Activated CD8-positive, alpha-beta memory T cell treated with anti-CD3 and anti-CD28 coated beads for 1 hour (primary cell): ENCODE measurements at places on chromosomes 3 and 15.

- no peak for DNase-seq
Measured at GRCh38 chr15:35535365-35535916, 10.5 kb downstream of the DPH6 start.

DNA sequence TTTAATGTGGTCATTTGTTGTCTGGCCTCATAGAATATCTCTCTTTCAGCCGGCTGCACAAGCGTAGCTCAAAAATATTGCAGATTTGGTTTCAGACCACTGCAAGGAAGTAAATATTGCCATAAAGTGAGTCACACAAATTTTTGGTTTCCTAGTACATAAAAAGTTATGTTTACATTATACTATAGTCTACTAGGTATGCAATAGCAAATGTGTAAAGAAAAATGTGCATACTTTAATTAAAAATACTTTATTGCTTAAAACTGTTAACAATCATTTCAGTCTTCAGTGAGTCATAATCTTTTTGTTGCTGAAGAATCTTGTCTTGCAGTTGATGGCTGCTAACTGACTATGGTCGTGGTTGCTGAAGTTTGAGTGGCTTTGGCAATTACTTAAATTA lies 425.1 kb upstream of the ROBO1 start:
- DNase-seq: no peak

DNA sequence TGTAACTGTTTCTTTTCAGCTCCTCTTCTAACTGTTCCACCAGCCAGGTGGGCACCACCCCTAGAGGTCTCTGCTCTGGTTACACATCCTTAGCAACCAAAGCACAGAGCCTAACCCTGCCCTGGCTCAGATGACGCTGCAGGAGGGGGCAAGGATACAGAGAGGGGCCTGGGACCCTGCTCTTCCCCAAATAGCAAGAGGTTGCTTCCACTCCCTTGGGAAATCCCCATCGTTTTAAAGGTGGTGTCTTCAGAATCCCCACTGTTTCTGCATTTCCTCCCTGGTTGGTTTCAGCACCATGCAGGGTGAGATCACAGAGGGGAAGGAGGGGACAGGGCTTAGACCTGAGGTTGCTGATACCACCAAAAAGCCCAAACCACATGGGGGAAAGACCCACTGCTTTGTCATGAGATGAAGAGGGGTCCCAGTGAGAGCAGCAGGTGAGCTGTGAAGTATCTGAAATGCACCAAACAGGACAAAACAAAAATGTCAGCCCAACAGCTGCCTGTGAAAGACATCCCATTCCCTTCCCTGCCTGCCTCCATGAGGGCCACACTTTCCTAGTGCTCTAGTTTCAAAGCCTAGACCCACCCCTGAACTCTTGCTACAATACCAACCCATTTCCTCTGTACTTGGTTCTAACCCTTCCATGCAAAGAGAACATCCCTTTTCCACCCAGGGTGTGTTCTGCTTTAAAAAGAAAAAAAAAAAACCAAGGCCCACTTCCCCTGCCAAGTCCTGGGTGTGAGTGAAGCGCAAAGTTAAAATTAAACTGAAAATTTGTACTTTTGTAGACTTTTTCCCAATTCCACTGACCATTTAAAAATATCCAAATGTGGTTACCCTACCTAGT lies 29.0 kb downstream of the ANP32A start:
- DNase-seq: peak; percentile 34

GRCh38 chr3:23806534-23807423 lies 1.0 kb downstream of the UBE2E1 start:
- no peak for DNase-seq

- no peak for DNase-seq
Measured at GRCh38 chr3:161422171-161422700, 50.9 kb upstream of the SPTSSB start.

- no peak for DNase-seq
Measured at GRCh38 chr15:84699538-84700191, 16.3 kb downstream of the SEC11A start.

GRCh38 chr3:53160660-53161449 lies at the start of gene PRKCD:
PRKCD (plus strand) TSS chr3:53161209; CDS start chr3:53178423, 17,214 bp downstream.
- DNase-seq: peak; percentile 76

- DNase-seq: no peak
Measured at GRCh38 chr3:41125258-41125657, 74.0 kb upstream of the CTNNB1 start.

DNA sequence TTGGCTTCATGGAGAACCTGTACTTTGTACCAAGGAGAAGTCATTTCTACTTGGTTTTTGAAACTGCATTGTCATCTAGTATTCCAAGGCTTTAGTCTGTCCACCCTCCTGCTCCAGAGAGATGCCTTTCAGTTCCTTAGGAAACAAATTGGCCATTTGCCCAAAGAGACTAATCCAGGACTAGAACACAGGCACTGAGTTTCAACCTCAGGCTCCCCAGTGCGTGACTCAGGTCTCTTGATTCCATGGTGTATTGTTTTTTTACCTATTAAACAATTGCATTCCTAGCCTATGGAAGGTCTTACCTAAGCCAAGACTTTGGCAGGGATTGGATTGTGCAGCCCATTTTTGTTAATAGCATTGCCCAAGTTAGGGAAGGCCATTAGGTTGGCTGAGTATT lies 214.8 kb upstream of the CTDSPL start:
- DNase-seq: no peak

DNA sequence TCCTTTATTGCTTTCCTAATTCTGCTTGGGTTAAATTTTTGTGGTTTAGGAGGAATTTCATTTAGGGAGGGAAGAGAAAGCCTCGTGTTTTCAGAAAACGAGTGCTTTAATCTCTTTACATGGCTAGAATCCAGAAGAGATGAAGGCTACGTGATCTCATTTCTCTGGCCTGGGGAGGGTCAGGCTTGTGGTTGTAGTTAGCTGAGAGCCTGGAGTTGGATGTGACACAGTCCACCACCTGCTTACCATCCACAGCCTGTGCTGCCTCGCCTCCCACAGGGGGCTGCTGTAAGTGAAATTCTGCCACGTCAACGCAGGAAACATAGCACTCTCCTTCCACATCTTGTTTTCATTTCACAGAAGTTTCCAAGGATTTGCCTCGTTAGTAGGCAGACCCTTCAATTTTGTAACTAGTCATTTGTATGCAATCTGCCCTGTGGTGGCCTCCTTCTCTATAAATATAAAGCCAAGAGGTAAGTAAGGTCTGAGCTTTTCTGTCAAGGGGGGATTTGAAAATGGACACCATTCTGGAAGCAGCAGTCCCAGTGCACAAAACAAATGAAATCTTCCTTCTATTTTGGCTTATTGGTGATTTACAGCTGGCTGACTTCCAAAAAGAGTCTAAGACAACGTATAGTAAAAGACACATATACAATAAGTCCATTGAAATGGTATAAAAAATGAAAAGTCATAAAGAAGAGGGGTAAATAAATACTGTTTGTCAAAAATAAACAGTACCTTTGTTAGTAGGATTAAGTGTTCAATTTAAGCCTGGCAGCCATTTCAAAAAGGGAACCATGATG lies 3.4 kb downstream of the GXYLT2 start:
- no peak for DNase-seq

- no peak for DNase-seq
Measured at GRCh38 chr3:129161860-129162271, 1.0 kb upstream of the ISY1 start.

DNA sequence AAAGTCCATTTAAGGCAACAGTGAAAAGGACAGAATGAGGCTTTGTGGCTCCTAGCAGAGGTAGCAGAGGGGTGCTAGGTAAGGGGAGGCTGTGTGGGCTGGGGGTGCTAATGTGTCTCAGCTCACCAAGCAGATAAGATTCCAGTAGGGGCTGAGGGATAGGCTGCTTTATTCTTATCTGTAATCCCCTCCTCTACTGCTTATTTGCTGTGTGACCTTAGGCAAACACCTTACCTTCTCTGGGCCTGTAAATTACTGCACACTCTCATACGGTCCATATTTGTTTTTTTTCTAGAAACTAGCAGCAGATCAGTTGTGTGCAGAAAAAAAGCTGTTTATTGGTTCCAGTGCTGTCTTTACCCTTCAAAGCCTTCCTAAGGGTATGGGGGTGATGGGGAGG lies 52.8 kb downstream of the SMAD6 start:
- DNase-seq: no peak

- DNase-seq: no peak
Measured at GRCh38 chr15:26438718-26439117, 334.1 kb downstream of the GABRB3 start.

- no peak for DNase-seq
Measured at GRCh38 chr3:194247350-194247740, 103.8 kb downstream of the CPN2 start.

- DNase-seq: no peak
Measured at GRCh38 chr3:99768808-99769501, 48.7 kb upstream of the CMSS1 start.

DNA sequence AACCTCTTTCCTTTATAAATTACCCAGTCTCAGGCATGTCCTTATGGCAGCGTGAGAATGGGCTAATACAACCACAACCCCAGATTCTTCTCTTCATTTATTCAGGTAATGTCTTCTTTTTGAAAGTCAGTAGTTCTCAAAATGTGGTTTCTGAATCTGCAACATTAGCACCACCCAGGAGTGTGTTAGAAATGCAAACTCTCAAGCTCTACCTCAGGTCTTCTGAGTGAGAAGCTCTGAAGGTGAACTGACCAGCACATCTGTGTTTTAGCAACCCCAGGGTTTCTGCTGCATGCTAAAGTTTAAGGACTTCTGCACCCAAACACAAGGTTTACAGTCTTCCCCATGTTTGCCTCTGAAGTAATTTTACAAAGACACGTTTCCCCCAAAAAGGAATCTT lies 22.3 kb upstream of the TRIM59 start:
- no peak for DNase-seq

DNA sequence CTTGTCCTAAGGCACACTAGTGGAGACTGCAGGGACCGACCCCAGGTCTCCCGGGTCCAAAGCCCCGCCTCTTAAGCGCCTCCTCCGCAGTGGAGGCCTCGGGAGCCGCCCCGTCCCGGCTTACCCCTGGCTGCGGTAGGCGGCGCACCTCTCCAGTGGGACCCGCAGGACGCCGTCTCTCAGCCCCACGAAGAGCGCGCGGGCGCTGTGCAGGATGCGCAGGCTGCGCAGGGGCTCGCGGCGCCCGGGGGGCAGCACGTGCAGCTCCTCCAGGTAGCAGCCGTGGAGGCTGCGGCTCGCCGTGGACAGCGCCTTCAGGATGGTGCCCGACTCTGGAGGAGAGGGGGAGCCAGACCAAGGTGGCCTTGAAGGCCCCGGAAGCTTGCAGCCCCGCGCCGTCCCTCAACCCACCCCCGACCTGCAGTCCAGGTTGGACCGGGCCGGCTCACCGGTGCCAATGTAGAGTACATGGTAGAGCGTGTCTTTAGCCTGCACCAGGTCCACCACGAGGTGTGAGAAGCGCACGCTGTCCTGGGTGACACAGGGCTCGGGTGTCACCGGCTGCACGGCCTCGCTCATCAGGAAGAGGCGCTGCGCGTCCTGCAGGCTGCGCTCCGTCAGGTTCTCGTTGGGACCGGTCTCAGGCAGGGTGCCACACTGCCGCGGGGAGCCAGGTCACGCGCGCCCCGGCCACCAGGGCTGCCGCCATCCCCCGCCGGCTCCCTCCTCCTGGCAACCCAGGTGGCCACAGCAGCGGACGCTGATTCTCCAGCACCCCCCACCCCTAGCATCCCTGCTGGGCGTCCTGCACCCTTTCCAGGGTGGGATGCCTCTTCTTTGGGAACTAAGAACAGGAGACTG lies 105.5 kb downstream of the SEMA5B start:
- DNase-seq: no peak

GRCh38 chr15:39744334-39745103 lies 38.1 kb downstream of the FSIP1 start:
- DNase-seq: no peak

- DNase-seq: no peak
Measured at GRCh38 chr3:187765342-187765741, 20.1 kb upstream of the BCL6 start.

- no peak for DNase-seq
Measured at GRCh38 chr3:185089343-185089742, 63.5 kb downstream of the C3orf70 start.

DNA sequence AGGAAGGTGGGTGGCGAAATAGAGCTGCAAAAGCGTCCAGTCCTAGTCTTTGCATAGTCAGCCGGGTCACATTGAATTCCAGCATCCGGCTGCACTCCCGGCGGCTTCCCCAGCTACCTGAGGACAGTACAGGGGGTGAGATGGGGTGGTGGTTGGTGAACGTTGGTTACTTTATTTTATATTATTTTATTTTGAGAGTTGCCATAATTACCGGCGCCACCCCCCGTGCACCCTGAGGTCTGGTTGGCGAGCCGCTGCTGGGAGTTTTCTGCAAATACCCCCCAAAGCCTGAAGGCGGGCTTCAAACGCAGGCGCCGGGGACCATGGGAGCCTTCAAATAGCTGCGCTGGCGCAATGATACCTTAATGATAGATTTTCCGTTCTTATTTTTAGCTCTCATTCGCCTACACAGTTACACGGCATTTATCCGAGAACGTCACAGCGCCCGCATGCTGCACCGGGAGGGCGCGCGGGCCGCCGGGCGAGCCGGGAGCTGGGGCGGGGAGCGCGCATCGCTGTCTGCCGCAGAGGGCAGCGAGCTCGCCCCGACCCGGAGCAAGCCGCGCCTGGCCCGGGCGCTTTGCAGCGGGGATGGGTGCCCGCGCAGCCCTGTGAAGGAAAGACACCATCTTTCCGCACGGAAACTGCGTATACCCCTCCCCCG lies 756 bp upstream of the RASGRF1 start:
- no peak for DNase-seq

GRCh38 chr3:124992041-124992440 lies 57.5 kb upstream of the MUC13 start:
- DNase-seq: no peak

DNA sequence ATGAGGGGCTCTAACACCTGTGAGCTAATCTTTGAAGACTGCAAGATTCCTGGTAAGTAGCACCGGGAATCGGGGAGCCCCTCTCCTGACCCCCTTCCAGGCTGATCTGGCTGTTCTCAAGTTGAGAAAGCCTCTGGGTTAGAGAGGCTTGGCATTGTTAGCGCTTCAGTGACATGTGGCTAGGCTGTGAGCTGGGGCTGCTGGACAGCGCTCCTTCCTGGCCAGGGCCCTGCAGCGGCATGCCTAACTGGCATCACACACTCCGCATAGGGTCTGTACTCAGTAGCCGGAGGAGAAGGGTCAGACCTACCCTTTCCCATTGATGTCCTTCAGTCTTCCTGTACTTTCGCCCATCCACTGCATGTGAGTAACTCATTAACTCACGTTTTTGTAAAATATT lies 7.4 kb downstream of the IVD start:
- no peak for DNase-seq

GRCh38 chr3:165346503-165346902 lies 150.3 kb upstream of the SLITRK3 start:
- DNase-seq: no peak
